Progenitor cell of endocrine pancreas (in vitro differentiated cells): ENCODE measurements at places on chromosomes 12 and 14.

DNA sequence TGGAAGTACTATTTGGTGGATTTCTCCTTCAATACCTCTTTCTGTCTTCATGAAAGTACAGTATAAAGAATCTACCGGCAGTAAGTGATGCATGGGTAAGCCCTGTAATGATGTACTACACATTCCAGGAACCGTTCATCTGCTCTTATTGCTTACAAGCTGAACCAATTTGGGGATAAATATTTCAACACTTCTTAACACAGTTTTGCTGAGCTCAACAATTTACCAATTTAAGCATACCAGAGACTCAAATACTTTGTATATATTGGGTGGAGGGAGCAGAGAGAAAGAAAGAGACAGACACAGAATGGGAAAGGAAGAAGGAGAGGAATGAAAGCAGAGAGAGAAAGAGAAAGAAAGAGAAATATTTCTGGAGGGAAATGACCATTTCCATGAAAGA, 821.1 kb upstream of the FLRT2 start:
- DNase-seq = no peak

- no peak for DNase-seq
These were observed 51.1 kb downstream of the GTF2A1 start for GRCh38 chr14:81169711-81170103.

DNA sequence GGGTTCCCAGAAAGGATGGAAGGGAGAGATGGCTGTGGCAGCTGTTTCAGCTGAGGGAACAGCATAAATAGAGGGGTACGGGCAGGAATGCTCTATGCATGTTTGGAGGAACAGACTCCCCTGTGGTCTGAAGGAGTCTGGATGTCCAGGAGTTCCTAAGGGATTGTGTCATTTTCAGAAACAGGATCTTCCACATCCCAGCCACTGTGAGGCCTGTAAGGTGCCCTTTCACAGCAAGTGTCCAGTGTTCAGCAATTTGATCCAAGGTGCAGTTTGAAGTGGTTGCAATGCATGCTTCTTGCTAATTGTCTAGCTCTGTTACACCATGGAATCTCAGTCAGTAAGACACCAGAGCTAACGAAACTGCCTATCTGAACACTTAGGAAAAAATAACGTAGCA, 46.7 kb upstream of the TCL1A start:
- DNase-seq = no peak

DNA sequence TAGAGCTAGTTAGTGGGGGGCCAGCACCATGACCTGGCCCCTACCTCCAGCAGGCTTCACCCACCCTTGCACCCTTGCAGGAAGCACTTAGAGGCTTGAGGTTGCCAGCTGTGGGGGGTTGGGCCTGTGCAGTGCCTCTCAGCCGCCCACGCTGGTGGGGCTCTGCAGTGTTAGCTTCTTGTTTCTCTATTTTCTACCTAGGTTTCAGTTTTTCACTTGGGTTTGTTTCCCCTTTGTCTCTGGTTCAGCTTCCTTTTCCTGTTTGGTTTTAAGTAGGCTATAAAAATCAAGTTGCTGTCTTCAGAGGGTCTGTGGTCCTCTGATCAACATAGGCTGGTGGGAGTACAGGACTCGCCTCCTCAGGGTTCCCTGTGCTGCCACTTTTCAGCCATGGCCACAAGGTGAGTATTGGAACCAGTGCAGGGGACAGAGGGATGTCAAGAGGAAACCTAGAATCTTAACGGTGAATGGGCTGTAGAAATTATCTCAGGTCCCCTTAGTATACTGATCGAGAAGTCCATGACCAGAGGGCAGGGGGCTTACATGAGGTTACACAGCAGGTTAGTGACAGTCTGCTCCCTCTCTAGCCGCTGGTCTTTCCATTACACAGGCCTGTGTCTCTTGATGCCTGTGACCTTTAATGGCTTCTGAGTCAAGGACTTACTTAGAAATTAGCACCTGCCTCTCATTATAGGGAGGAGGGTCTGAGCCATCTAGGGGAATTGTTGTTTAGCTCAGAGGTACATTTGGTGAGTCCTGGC, at the start of gene EVL:
Gene EVL, plus strand, starts transcription at position 312 of the 761 bp plus-strand sequence. Its CDS starts 79 bp downstream, at position 391.
- no peak for DNase-seq

DNA sequence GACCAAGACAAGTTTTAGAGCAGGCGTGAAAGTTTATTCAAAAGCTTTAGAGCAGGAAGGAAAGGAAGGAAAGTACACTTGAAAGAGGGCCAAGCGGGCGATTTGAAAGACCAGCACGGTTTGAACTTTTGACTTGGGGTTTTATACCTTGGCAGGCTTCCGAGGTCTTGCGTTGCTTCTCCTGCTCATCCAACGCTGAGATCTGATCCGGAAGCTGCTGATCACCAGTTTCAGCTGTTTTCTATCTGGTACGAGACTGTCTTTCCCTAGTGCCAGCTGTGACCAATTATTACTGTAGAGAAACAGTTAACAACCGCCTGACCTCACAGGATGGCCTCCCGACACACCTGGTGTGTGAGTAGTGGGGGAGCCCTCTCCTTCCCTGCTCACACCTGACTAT, 20.6 kb upstream of the SNRPF start:
- no peak for DNase-seq

GRCh38 chr14:24329073-24329663, 5.7 kb downstream of the ADCY4 start:
- DNase-seq = no peak

DNA sequence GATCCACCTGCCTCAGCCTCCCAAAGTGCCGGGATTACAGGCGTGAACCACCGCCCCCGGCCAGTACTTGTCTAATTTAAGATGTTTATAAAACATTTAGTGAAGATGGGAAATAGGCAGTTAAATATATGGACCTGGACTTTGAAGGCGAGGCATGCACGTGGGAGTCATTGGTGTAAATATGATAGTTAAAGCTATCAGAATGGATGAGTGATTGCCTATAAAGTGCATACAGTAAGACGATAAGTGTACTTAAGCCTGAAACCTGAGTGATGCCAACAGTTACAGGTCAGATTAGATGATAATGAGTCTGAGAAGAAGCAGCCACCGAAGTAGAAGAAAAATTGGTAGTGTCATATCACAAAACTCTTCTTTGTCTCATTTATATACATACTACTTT, 11.5 kb downstream of the RAD51B start:
- DNase-seq = no peak

GRCh38 chr14:64910847-64911495, 3.3 kb upstream of the CHURC1 start:
- DNase-seq = no peak
